ENCODE measurements at places on chromosomes 5 and 9.

DNA sequence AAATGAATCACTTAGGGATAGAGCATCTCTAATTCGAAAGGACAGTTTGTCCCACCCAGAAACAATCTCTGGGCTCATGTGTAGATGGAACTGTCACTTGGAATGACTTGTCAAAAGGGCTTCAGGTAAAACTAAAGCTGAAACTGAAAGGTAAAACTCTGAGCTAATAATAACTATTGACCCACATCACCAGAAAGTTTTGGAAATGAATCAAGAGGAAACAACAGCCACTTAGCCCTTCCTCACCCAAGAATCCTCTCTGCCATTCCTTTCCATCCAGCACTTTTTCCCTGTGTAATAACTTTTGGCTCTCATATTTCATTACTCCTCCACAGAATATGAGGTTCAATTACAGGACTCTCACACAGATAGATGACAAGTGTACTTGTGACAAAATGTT lies 14.0 kb upstream of the GLRX start:
- no peak for DNase-seq

DNA sequence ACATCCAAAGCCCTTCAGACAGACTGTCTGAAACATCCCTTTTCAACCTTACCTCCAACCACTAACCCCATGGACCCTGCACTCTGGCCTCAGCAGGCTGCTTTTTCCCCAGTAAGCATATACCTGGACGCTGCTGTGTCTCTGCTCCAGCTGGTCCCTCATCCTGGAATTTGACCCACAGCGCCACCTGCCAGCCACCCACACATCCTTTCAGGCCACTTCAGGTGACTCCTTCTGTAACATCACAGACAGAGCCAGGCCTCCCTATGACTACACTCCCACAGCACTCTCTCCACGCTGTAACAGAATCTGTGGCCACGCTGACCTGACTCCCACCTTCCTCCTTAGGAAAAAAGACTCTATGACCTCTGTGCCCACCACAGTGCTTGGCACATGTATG lies 3.4 kb downstream of the MGAT1 start:
- DNase-seq, result no peak

GRCh38 chr9:4859035-4859434 lies 66.3 kb downstream of the RCL1 start:
- DNase-seq, result no peak

GRCh38 chr5:73486119-73486899 lies 11.9 kb upstream of the BTF3 start:
- DNase-seq, result no peak

GRCh38 chr5:173704615-173705511 lies 88.4 kb upstream of the BOD1 start:
- DNase-seq, result no peak

GRCh38 chr5:171907725-171908343 lies 98.6 kb downstream of the FBXW11 start:
- peak; percentile 46 for DNase-seq

GRCh38 chr9:99533421-99533820 lies 288.3 kb upstream of the NR4A3 start:
- DNase-seq, result no peak

DNA sequence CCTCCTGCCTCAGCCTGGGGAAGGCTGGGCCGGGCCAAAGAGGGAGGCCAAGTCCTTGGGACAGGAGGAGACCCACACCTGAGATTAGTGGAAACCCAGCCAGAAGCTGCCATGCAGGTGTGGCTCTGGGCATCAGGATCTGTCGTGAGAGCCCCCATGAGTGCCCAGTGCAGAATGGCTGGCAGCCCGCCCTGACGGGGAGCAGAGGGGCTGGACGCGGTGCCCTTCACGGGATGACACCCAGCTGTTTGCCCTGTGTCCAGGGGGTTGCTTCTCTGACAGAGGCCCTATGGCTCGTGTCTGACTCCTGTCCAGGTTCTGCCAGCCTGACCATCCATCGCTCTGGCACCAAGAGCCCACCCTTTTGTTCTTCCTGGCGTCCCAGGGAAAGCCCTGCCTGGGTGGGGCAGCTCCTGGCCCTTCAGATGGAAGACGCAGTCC lies 8.5 kb downstream of the DIPK1B start:
- DNase-seq, result no peak

GRCh38 chr9:5582835-5583195 lies 46.1 kb upstream of the RIC1 start:
- DNase-seq, result no peak

DNA sequence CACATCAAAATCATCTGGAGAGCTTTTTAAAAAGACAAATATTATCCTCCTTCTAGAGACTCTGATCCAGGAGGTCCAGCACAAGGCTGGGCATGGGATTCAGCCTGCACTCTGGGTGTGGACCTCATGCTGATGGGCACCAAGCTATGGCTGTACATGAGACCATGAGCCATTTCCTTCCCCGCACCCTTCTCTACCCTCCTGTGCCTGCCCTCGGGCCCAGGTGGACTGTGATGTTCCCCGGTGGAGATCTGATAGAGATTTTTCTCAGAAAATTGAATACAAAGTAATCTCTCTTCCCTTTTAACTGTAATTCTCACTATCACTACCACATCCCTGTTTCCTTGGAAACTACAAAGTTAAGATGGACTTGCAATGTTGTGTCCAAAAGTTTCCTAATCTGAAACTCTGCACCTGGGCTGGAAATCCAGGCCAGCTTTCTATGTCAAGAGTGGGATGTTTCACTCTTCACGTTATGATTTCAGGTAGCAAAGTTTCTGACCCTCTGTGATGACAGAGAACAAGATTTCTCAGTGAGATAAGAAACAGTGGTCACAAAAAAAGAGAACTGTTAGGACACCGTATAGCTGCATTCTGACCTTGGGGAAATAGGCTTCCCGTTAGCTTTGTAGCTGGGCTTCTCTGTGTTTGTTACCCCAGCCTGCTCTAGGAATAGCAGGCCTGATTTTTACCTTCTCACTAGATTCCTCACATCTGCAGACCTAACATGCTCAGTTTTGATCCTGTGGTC lies 11.5 kb downstream of the SFXN1 start:
- no peak for DNase-seq

DNA sequence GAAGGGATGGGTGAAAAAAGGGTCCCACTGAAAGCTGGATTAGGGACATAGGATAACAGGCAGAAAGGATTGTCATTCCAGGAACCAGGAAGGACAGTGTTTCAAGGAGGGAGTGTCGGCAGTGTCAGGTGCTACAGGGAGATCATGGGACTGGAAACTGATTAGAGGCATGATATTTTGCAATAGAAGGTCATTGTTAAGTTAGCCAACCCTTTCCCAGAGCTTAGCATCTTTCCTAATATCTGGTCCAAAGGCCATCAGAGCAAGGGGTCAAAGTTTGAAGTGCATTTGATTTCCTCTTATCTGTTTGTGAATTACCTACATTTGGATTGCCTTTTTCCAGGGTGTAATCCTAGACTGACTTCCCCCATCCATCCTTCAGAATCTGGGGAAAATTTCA lies 91.3 kb downstream of the DOCK2 start:
- no peak for DNase-seq

DNA sequence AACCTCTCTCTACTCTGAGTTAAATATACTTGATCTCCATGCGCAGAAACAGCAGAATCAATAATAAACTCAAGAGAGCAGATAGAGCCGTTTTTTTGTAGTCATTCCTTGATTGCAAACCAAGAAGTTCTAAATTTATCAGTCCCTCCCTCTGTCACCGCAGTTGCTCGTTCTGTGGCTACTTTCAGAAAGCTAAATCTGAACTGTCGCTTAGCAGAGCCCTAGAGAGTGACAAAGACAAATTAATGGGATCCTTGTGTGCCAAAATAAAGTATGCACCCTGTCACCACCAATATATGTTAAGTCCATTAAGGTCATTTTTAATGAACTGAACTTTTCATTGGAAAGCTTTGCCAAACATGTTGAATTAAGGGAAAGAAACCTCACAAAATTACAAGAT lies 218.3 kb downstream of the ADAMTSL1 start:
- no peak for DNase-seq

- DNase-seq, result peak; percentile 41
These were observed 7.3 kb upstream of the BARHL1 start for GRCh38 chr9:132575005-132575609.

DNA sequence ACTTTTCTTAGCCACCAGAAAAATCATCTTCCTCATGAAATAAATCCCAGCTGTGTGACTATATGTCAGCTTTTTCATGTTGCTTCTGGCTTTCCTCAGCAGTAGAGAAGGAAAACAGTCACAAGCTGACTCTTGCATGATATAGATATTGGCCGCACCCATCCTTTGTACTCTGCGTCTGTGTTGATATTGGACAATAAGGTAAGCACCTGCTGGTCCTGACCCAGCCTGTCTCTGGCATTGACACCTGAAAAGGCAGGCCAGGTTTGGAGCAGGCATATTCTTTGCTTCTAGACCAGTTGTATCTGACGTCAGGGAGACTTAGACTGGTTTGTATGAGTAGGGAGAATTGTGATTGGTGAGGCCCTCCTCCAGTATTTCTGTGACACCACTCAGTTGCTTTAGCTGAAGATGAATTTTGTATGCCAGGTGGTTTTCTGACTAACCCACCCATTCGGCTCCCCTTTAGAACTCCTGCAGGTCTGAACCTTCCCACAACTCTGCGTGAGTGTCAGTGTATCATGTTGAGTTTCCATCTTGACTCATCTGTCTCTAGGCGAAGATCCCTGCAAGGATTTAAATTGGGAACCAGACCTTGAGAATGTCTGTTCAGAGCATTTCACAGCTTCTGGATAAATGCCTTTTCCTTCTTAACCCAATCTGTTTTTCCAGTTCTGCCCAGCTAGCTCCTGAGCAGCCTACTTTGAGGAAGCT lies 151.2 kb upstream of the RUSC2 start:
- no peak for DNase-seq

DNA sequence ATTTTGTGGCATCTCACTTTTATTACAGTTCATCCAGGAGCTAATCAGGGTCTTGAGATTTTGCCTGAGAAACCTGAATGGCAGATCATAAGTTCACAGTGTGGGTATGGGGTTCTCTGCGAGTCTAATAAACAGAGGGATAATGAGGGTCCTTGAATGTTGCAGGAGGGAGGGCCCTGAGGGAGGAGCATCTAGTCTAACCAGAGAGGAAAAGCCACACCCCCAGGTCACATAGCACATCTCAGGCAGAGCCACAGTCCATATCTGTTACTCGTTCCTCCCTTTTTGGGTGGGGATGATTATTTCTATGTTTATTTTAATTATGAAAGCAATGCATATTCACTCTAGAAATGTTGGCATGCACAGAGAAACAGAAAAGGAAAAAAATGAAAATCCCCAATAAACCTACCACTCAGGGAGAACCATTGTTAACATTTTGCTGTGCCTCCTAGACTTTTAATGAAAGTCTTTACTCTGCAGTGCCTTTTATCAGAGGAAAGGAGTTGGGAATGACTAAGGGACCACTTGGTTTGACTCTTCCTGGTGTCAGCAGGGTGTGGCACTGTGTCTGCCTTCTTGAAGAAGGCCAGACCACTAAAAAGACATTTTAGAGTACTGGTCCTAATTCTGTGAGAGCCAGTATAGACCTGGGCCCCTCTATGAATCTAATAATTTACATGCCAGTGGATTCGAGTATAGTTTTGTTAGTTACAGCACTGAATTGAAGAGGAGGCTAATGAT lies 2.8 kb downstream of the GALNT12 start:
- no peak for DNase-seq

- no peak for DNase-seq
These were observed 136.2 kb downstream of the FANCC start for GRCh38 chr9:95181226-95181818.

GRCh38 chr5:146072595-146072994 lies 32.8 kb downstream of the PLAC8L1 start:
- DNase-seq, result no peak

- DNase-seq, result no peak
These were observed 89.1 kb downstream of the SLC24A2 start for GRCh38 chr9:19699756-19700155.

DNA sequence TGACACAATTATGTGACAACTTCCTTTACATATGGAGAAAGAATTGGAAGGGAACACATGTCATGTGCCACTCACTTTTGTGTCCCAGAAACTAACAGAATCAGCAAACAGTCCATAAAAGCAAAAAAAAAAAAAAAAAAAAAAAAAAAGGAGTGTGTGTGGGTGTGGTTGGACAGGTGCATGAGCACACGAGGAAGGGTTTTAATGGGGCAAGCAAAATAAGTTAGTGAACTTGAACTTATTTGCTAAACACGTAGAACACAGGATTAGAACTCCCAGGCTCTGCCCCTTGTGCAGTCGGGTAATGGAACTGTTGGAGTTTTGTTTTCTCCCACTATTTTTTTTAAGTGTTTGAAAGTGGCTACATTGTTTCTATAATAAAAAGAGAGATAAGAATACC lies 74.8 kb upstream of the PJA2 start:
- DNase-seq, result no peak

DNA sequence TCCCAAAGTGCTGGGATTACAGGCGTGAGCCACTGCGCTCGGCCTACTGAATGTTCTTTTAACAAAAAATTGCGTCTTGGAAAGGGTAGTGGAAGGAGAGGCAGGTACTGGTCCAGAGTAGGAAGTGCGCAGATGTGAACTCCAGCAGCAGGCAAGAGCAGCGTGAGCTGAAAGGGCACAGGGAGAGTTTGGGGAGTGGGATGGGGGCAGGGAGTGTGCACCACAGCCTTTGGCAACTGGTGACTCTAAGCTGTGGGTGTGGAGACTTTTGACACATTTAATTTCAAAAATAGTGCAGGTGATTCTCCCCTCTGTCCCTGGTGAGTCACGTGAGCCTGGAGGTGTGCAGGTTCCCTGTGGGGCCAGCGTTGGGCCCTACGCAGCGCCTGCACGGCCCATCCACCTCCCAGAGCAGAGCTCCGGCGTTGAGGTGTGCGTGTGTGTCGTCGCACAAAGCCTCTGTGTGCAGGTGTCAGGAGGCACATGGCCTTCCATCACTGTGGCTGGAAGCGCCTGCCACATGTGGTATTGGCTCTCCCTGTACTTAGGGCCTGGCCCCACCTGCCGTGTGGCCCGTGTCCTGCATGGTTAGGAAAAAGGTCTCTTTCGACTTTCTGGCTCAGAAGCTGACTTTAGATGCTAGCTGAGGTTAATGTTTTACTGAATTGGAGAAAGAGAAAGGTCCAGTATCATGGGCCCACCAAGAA lies 11.5 kb downstream of the SQSTM1 start:
- DNase-seq, result no peak

GRCh38 chr5:127802477-127802865 lies 99.3 kb downstream of the CCDC192 start:
- DNase-seq, result no peak

GRCh38 chr9:71036501-71036900 lies 84.9 kb downstream of the TRPM3 start:
- no peak for DNase-seq

Data from activated gamma-delta T cell treated with Interleukin-2 at 50 U/mL for 16 hours (primary cell).